Left forelimb (tissue), 1 donor: ENCODE measurements at places on chromosomes 16 and 17.
A peak's percentile ranks its signal among the peaks of the same experiment; 100 is the strongest.

DNA sequence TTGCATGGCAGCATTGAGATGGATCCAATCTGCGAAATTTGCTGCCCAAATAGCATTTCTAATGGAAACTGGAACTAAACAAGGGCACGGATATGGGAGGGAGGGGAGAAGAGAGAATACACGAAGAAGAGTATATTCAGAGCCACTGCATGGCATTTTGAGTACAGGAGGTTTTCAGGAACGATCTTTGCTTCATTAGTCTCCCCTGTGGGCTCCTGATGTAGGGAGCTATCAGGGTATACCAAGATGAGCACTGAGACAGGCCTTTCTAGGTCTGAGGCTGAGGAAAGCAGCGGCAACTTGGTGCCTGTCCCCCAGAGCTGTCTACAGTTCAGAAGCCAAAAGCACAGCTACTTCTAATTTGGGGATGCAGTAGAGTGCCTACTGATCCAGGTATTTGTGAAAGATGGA lies 257.7 kb upstream of the PMFBP1 start:
- DNase-seq, result no peak

DNA sequence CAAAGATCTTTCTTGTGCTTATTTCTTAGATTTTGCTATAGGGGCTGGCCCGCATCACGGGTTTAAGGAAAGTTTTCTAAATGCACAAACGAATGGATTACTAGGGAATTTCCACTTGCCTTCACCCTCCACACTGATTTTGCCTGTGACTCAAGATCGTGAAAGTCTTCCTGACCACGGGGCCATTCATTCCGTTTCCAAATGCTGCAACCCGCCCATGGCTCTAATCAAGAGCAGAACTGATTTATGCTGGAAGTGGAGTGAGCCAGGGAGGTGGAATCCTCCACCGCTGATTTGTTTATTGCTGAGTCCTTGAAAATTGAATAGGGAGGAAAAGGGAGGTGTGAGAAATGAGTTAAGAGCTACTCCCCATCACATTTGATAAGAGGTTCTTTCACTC lies 52.4 kb downstream of the CA10 start:
- DNase-seq, result no peak

DNA sequence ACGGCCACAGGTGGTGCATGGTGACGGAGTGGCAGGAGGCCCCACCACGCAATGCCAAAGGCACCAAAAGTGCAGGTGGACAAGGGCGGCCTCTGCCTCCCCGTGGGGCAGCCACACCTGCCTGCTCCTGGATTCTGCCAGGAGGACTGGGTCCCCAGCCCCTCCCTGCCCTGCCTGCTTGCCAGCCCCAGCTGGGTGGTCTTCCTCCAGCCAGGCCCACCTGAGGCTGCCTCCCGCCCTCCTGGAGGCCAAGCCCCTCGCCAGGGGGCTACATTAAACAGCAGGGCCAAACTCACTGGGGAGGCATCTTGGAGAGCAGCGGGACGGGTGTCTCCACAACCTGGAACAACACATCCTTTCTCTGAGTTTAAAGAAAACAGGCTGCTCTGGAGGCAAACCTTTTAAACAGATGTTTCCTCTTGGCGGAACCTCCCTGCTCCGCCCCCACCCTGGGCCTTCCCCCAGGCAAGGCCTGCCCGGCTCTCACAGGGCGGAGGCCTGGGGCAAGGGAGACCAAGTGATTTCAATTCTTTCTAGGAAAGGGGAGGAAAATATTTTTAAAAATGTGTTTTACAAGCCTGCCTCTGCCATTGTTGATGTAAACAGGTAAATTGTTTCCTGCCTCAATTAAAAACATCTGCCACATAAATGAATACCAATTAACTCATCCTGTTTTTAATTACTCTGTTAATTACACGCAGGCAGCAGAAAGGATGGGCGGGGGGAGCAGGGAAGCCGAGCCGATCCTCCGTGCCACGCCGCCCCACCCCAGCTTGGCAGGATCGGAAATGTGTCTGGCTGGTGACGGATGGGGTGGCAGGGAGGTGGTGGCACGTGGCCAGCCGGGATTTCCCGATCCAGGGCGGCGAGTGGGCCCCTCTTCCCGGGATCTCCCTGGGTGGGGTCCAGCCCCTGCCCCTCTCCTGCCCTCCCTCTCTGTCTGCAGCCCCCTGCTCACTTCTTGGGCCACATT lies 54.4 kb upstream of the PABPN1L start:
- peak; percentile 86 for DNase-seq

GRCh38 chr17:22669721-22670120 lies 977.4 kb downstream of the KCNJ18 start:
- DNase-seq, result no peak

GRCh38 chr16:3113765-3114479 lies 1.5 kb downstream of the ZNF205 start:
- DNase-seq, result no peak

- no peak for DNase-seq
Measured at GRCh38 chr17:73091410-73091769, 1.1 kb downstream of the SLC39A11 start.

- no peak for DNase-seq
Measured at GRCh38 chr17:71192039-71192555, 928.7 kb upstream of the SOX9 start.

GRCh38 chr16:84819644-84820304 lies at the start of gene CRISPLD2:
TSS of gene CRISPLD2 (plus strand) at chr16:84819985. CDS start at chr16:84838496, 18,511 bp downstream.
- DNase-seq, result peak; percentile 90

DNA sequence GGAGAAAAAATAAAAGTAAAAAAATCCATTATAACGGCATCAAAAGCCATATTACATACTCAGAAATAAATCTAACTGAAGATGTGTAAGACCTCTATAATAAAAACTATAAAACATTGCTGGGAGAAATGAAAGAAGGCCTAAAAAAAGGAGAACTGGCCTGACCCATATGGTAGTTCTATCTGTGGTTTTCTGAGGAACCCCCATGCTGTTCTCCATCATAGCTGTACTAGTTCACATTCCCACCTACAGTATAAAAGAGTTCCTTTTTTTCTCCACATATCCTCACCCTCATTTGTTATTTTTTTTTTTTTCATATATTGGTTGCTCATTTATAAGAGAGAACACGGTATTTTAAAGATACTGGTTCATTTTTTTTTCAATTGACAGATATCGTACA lies 191.8 kb downstream of the STX8 start:
- DNase-seq, result no peak

- DNase-seq, result no peak
Measured at GRCh38 chr16:84618581-84619460, 943 bp upstream of the COTL1 start.

- DNase-seq, result peak; percentile 80
Measured at GRCh38 chr17:17356149-17356930, 53.2 kb downstream of the NT5M start.

DNA sequence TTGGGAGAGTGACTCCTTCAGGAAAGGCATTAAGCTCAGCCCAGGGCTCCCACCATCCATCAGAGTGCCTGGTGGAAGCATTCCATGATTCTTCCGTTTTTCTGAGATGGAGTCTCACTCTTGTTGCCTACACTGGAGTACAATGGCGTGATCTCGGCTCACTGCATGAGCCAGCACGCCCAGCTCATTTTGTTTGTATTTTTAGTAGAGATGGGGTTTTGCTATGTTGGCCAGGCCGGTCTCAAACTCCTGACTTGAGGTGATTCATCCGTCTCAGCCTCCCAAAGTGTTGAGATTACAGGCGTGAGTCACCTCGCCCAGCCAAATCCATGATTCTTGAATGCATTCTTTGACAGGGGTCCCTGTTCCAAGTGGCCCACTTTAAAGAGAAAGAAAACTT lies 23.1 kb downstream of the MIS12 start:
- no peak for DNase-seq

DNA sequence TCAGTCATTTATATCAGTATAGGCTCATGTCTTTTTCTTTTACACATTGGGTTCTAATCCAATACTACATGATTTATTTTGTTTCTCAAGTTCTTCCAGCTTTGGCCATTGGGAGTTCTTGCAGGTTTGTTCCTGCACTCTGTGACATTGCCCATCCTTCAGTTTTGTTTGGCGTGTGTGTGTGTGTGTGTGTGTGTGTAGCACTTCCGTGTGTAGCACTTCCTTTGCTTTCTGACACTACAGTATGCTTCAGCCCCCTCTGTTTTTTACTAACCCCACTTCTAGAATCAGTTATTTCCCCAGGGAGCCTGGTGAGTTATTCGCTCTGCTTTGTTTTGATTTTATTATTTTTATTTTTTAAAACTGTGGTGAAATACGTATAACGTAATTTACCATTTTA lies 75.6 kb upstream of the LGALS9 start:
- DNase-seq, result no peak

GRCh38 chr16:88869673-88869980 lies 3.2 kb upstream of the PABPN1L start:
- no peak for DNase-seq

DNA sequence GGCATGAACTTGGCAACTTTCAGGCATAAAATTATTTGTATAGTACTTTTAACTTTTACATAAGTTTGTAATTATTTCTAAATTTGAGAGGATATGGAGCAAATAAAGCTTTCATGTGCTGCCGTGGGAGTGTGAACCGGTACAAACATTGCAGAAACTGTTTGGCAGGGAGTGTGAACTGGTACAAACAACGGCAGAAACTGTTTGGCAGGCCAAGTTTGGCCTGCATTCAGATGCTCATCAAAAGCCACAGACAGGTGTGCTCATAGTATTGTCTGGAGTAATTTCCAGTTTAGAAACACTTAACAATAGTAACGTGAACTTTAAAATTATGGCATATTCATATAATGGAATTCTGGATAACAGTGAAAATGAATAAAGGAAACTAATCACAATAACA lies 73.8 kb upstream of the ATP2A3 start:
- DNase-seq, result no peak

- peak; percentile 93 for DNase-seq
Measured at GRCh38 chr17:43591779-43592562, 45.8 kb upstream of the ETV4 start.
